Small intestine (tissue), 16 donors: ENCODE measurements at places on chromosomes 2 and 18. TPM values are rescaled to one million over a fixed set of nuclear protein-coding genes. Genes with fewer than 3 reads are reported as not detected.
A peak's percentile ranks its signal among the peaks of the same experiment; 100 is the strongest.

DNA sequence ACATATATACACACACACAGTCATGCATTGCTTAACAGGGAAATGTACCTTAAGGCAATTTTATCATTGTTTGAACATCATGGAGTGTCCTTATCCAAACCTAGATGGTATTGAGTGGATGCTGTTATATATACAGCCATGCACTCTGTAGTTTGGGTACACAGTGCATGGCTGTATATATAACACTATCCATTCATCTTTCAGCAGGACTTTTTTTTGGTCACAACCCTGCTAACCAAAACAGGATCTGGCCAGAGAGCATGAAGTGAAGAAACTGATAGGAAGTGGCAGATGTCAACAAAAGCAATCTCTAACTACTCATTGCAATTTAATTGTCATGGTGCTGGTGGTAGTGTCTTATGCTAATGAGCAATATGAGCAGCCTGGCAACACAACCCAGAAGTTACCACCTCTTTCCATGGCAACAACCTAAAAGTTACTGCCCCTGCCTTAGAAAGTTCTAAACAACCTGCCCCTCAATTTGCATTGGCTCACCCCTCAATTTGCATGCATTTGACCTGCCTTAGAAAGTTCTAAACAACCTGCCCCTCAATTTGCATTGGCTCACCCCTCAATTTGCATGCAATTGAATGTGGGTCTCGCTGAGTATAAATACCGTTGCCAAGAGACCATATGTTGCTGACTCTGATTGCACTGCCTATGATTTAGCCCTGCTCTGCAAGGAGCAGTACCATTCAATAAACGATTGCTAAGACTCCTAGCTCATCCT lies 434.9 kb downstream of the DSEL start:
- H3K4me3 ChIP-seq: no peak overlapping the region
- H3K4me1 ChIP-seq: no peaks in the 10 kb centered on the region
- no peaks in the 10 kb centered on the region for H3K36me3 ChIP-seq

- no peak overlapping the region for H3K4me3 ChIP-seq
- no peaks in the 10 kb centered on the region for H3K27me3 ChIP-seq
- H3K4me1 ChIP-seq: peaks cover 31% of the 10 kb centered on the region
Measured at GRCh38 chr2:42132191-42132965, 36.8 kb upstream of the EML4 start.

DNA sequence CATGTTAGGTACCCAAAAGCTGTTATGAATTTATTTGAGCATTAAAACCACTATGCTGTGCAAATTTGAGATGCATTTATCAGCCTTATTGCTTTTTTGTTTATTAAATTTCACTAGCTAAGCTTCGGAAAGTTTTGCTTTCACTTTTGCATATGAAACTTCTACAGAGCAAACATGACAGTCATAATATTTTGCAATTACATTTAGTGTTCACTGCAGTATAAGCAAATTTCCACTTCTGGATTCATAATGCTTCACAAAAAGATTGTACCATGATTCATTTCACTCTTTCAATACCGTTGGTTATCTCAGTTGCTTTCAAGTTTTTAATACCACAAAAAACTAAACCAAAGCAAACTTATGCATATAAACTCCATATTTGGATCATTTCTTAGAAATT lies 228.7 kb upstream of the SLC8A1 start:
- peak; percentile 2 for DNase-seq
- H3K4me1 ChIP-seq: no peaks in the 10 kb centered on the region
- H3K4me3 ChIP-seq: no peak overlapping the region
- no peaks in the 10 kb centered on the region for H3K36me3 ChIP-seq

GRCh38 chr18:34039611-34040010 lies 185.1 kb downstream of the NOL4 start:
- DNase-seq: no peak
- no peak overlapping the region for H3K4me3 ChIP-seq
- H3K27me3 ChIP-seq: no peaks in the 10 kb centered on the region
- no peaks in the 10 kb centered on the region for H3K4me1 ChIP-seq
- H3K27ac ChIP-seq: no peak overlapping the region

- H3K27me3 ChIP-seq: no peaks in the 10 kb centered on the region
- H3K27ac ChIP-seq: no peak overlapping the region
- DNase-seq: no peak
- H3K4me3 ChIP-seq: no peak overlapping the region
Measured at GRCh38 chr18:7521226-7521856, 45.8 kb upstream of the PTPRM start.

- H3K27ac ChIP-seq: no peak overlapping the region
- no peak for DNase-seq
- H3K4me1 ChIP-seq: no peaks in the 10 kb centered on the region
Measured at GRCh38 chr18:59550174-59550516, 147.1 kb downstream of the CCBE1 start.

DNA sequence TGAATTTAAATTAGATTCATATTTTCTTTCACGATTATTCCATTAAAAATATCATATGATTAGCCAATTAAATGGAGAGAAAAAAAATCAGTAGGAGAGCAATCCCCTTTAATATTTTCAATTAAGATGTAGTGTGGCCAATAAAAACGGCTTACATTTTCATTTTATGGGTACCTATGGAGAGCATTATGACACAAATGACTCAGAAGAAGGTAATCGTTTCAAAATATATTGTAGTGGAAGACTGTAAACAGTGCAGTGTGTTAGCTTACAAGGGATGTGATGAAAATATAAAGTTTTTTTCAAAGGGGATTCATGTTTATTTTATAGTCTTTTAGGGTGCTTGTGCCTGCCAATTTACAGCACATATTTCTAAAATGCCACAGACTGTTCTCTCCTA lies 1507.4 kb upstream of the CELF4 start:
- no peaks in the 10 kb centered on the region for H3K27me3 ChIP-seq
- DNase-seq: no peak
- no peaks in the 10 kb centered on the region for H3K36me3 ChIP-seq
- no peaks in the 10 kb centered on the region for H3K4me1 ChIP-seq
- H3K27ac ChIP-seq: no peak overlapping the region

DNA sequence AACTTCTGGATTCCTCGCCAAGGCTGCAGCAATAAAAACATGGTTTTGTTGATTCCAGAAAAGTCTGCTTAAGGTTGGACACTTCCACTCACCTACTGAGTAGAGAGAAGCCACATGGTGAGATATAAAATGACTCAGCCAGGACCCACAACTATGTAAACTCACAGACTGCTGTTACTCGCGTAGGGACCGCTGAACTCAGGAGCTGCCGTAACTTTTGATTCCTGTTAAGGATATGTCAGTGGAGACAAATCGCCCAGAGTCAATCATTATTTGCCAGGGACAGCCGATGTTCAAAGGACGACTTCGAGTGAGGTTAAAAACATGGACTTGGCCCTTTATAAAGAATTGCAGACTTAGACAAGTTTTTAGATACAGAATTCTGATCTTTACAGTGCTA lies 25.6 kb downstream of the CYB5A start:
- peak overlapping the region; percentile 64 for H3K27ac ChIP-seq
- H3K4me1 ChIP-seq: peaks cover 33% of the 10 kb centered on the region
- peaks cover 11% of the 10 kb centered on the region for H3K36me3 ChIP-seq
- no peaks in the 10 kb centered on the region for H3K27me3 ChIP-seq

GRCh38 chr2:62410015-62410453 lies 96.0 kb downstream of the TMEM17 start:
- no peaks in the 10 kb centered on the region for H3K27me3 ChIP-seq
- no peak overlapping the region for H3K27ac ChIP-seq
- no peak overlapping the region for H3K4me3 ChIP-seq
- no peak for DNase-seq
- H3K36me3 ChIP-seq: no peaks in the 10 kb centered on the region
- peaks cover 21% of the 10 kb centered on the region for H3K4me1 ChIP-seq

- no peak overlapping the region for H3K27ac ChIP-seq
- peak overlapping the region; percentile 23 for H3K4me3 ChIP-seq
- H3K36me3 ChIP-seq: no peaks in the 10 kb centered on the region
- H3K4me1 ChIP-seq: peaks cover 3% of the 10 kb centered on the region
Measured at GRCh38 chr2:70767079-70767698, 811 bp downstream of the ADD2 start.

- H3K27ac ChIP-seq: no peak overlapping the region
- no peaks in the 10 kb centered on the region for H3K36me3 ChIP-seq
- H3K27me3 ChIP-seq: no peaks in the 10 kb centered on the region
- no peaks in the 10 kb centered on the region for H3K4me1 ChIP-seq
- DNase-seq: no peak
Measured at GRCh38 chr2:107681936-107682335, 144.8 kb upstream of the RGPD4 start.

GRCh38 chr18:58668897-58669296 lies 2.4 kb upstream of the MALT1 start:
- H3K27me3 ChIP-seq: no peaks in the 10 kb centered on the region
- DNase-seq: no peak
- H3K4me3 ChIP-seq: no peak overlapping the region
- no peak overlapping the region for H3K27ac ChIP-seq
- peaks cover 2% of the 10 kb centered on the region for H3K4me1 ChIP-seq
- H3K36me3 ChIP-seq: no peaks in the 10 kb centered on the region

DNA sequence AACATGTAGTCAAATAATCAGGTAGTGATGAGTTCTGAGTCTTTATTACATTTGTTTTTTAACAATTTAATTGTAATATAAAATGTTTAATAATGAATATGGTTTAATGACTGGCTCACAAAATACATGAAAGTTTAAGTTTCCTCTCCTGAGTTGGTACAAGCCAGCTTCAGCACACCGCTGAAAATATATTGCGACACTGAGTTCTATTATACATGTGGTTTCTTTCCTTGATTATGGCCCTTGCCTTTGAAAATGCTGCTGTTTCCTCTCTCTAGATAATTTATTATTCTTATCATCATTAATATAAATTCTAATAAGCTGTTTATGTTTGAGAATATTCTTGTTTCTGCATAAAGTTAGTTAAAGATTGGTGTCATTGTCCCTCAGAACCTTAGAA lies 249.3 kb downstream of the PARD3B start:
- no peak for DNase-seq
- no peak overlapping the region for H3K4me3 ChIP-seq
- H3K27ac ChIP-seq: no peak overlapping the region
- H3K27me3 ChIP-seq: no peaks in the 10 kb centered on the region

DNA sequence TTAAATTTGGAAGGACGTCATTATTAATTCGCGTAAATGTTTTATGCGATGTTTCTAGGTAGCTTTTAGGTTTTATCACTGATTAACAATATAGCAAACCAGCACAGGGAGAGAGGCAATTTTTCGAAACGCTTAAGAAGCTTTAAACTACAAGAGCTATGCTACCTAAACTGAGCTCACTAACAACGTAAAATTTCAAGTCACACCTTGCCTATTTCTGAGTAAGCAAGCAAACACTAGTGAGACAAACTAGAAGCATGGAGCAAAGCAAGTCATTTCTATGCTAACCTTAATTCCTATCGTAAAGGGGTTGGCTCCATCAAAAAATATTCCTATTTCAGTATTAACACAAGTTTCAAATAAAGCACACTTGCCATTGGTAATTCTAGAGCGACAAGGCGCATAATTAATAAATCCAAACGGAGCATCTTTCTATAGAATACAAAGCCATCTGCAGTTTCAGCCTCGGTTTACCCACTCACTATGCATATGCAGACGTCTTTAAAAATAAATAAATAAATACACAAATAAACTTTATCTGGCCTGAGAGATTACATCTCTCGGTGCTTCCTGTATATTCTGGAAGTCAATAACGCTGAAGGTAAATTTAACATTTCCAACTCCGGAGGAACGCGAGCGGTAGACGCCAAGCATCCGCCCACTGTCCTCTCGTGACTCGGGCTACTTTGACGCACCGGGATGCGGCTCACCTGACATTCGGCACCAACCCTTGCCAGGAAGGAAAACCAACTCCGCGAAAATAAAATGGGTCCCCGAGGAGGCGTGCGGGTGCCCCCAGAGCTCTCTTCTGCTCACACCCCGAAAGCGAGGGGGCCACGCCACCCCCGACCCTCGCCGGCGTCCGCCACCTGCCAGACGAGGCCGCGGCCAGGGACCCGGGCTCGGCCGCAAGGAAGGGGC lies 947 bp downstream of the ITSN2 start:
- DNase-seq: peak; percentile 63
- no peaks in the 10 kb centered on the region for H3K4me1 ChIP-seq
- H3K4me3 ChIP-seq: peak overlapping the region; percentile 70

DNA sequence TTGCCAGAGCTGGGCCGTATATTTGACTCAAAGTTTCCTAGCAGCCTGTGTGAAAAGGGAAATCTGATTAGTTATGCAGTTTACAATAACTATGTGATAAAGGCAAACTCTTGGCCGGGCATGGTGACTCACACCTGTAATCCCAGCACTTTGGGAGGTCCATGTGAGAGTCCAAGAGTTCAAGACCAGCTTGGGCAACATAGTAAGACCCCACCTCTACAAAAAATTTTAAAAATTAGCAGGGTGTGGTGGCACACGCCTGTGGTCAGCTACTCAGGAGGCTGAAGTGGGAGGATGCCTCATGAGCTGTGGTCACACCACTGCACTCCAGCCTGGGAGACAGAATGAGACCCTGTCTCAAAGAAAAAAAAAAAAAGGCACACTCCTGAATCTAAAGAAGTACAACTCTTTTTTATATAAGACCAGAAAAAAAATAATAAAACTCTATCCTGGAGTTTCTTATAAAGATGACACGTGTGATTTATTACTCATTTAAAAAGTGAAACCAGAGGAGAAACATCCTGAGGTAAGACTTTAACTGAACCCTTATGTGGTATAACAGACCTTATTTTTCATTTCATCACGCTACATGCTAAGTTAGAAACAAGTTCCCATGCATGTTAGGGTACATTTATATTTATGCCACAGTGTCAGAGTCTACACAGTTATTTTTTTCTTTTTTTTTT lies 32.6 kb upstream of the KCMF1 start:
- no peaks in the 10 kb centered on the region for H3K36me3 ChIP-seq
- no peak overlapping the region for H3K27ac ChIP-seq
- no peaks in the 10 kb centered on the region for H3K4me1 ChIP-seq

DNA sequence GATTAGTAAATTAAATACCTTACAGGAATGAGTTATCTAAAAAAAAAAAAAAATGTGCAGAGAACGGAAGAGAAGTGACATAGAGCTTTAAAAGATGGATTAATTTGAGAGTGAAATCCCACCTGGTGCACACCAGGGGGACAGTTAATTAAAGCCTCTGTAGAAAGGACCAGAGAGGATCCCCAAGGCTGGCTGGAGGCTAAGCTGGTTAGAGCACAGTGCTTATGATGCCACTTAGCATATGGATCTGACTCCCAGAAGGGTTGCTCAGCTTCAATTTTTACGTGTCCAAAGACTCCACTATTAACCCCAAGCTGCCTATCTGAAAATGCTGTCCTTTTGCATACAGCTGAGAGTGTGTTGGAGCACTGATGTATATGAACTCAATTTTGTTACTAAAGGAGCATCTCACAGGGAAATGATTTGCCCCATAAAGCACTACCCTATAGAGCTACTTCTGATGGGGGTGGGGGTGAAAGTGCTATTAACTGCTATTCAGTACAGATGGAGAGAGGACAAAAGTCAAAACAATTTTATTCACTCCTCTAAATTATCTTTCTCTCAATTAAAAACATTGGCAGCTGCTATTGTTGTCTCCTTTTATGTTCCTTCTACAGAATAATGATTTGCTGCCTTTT lies 15.2 kb upstream of the SLC8A1 start:
- no peak for DNase-seq
- H3K27ac ChIP-seq: no peak overlapping the region
- peaks cover 2% of the 10 kb centered on the region for H3K27me3 ChIP-seq
- no peaks in the 10 kb centered on the region for H3K36me3 ChIP-seq
- H3K4me3 ChIP-seq: no peak overlapping the region

GPR45 gene
- not detected for polyA plus RNA-seq

SERPINB11 gene
- polyA plus RNA-seq: not detected

THSD7B gene
- not detected for polyA plus RNA-seq

PJVK gene
- polyA plus RNA-seq: 5.3 TPM

TBR1 gene
- polyA plus RNA-seq: not detected

SERPINB12 gene
- not detected for polyA plus RNA-seq

CASP8 gene
- 14.1 TPM for polyA plus RNA-seq

RSAD2 gene
- 0.81 TPM for polyA plus RNA-seq

ZNF2 gene
- polyA plus RNA-seq: 4.2 TPM
